ENCODE measurements at places on chromosomes 11 and 22.
A peak's percentile ranks its signal among the peaks of the same experiment; 100 is the strongest.

GRCh38 chr11:26162291-26162690, 169.6 kb upstream of the ANO3 start:
- no peak for DNase-seq

DNA sequence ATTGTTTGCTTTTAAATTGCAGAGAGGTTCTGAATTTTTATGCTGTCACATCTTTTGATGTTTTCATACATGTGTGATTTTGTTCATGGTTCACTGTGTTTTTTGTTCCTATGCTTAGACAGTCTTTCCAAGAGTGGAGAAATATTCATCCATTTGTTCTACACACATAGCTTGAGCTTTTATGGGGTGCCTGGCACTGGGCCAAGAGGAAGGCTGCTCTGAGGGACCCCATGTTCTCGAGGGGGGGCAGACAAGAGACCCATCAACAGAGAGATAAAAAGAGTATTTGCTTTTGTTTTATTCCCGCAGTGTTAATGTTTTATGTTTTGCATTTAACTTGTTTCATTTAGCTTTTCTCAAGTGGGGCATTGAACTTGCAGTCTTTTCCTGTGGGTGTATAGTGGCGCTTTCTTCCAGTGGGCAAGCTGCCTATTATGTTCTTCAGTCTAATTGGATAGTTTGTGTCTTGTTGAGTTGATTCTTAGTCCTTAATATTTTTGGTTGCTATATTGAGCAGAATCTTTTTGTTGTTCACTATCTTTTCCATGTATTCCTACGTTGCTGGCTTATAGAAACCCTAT, 57.7 kb downstream of the CABIN1 start:
- no peak for DNase-seq

GRCh38 chr11:129302386-129303101, 73.1 kb upstream of the BARX2 start:
- no peak for DNase-seq

DNA sequence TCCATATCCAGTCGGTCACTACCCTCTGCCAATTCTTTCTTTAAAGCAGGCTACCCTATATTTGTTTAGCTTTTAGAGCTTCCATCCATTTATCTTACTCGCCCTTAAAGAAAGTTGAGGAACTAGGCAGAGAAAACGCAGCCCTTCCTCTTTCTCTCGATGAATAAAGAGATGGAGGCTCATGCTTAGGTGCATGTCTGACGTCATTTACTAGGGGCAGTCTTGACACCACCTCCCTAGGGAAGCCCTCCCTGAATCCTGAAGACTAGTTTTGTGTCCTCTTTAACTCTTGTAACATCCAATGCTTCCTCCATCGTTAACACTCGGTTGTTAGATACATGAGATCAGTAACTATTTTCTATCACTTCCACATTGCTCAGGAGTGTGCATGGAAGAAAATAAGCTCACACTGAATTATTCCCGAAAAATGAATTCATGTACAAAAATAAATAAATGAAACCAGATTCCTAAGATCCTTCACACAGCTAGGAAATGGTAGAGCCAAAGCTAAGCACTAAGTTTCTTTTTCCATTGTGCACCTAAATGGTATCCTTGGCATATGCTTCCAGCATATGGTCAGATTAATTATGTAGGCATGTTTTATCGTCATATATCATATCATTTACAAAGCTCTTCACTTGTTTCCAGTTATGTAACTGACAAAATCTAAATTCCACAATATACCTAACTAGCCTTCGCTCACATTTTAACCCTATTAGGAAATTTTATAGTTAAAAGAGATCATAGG, 291.2 kb downstream of the OPCML start:
- no peak for DNase-seq

DNA sequence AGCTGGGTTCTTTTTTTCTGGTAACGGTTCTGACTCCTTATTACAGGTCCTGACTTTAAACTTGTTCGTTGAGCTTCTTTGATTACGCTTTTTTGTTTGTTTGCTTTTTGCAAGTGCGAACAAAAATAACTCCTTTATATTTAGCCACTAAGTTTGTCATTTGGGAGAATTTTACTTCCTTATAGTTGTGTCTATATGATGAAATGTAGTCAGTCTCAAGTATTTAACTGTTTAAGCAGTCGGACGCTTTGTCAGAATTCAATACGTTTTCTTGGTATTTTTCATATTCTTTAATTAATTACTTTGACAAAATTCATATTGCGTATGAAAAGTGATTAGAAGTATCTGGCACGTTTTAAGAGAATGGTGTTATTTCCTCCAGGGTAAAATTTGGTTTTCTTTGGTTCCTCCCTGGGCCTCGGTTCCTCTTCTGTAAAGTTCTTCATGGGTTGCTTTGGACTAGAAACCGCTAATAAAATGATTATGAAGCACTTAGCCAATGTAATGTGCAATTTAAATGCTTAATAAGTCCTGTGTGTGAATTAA, 1.3 kb downstream of the CBL start:
- no peak for DNase-seq

GRCh38 chr11:75576017-75576416, 14.0 kb downstream of the SERPINH1 start:
- DNase-seq, result no peak

DNA sequence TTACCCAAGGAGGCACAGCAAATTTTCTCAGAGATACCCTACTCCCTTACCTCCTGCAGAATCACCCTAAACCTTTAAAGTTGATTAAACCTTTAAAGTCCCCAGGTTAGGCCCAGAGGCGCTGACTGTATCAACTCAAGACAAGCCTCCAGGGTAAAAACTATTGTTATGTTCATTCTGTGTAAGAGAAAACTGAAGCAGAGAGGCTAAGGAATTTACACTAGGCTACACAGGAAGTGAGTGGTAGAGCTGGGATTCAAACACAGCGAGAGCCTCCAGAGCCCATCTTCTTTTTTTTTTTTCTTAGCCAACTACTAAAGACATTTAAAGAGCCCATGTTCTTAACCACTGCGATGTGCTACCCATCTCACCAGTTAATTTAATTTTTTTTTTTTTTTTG, 56.3 kb upstream of the GRK3 start:
- no peak for DNase-seq

DNA sequence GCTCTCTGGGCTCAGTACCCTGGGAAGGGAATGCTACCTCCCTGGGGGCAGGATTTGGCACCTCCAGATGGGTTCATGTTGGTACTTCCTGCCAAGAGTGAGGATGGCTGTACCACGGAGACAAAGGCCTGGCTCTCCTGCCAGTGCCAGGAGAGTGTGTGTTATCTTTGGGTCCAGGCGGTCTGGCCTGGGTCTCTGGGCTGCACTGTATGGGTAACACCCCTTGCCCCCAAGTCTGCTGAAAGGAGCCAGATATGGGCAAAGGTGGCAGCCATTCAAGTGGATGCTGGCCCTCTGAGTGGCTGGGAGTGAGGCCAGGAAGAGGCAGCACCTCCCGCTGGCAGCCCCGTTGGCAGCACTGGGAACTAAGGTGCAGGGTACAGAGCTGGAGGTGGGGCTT, 91.5 kb downstream of the NECTIN1 start:
- no peak for DNase-seq

- DNase-seq, result no peak
Observed at GRCh38 chr11:77089004-77089545, 13.6 kb upstream of the OMP start.

- DNase-seq, result peak; percentile 34
Observed at GRCh38 chr11:9575260-9576240, 2.1 kb downstream of the WEE1 start.

GRCh38 chr22:17807578-17808410, 33.5 kb upstream of the BID start:
- DNase-seq, result no peak

DNA sequence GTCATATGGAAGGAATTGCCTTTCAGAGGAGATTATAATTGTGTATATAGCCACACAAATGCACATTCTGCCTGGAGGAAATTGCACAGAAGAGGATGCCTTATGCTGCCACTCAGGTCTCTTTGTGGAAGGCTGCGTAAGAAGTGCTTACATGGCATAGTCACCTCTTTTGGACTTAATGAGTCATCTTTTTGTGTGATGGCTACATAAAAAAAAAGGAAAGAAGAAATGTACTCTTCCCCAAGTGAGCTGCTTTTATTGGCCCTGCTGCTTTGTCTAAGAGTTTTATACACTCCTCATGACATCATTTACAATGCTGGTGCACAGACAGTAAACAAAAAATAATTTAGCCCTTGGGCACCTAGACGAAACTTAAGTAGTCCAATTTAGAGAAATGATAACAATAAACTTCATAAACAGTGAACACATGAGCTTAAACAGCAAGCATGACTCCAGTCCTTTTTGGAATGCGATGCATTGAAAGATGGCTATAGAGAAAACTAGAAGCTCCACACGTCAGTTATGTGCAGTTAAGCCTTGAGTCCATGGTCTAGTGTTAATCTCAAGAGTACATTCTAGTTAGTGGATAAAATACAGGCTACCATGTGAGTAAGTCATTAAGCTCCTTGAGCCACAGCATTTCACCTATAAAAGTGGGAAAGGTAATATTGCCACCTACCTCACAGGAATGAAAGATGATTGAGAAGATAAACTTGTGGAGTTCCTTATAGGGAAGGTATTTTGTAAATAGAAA, 12.0 kb downstream of the CSTPP1 start:
- DNase-seq, result no peak

DNA sequence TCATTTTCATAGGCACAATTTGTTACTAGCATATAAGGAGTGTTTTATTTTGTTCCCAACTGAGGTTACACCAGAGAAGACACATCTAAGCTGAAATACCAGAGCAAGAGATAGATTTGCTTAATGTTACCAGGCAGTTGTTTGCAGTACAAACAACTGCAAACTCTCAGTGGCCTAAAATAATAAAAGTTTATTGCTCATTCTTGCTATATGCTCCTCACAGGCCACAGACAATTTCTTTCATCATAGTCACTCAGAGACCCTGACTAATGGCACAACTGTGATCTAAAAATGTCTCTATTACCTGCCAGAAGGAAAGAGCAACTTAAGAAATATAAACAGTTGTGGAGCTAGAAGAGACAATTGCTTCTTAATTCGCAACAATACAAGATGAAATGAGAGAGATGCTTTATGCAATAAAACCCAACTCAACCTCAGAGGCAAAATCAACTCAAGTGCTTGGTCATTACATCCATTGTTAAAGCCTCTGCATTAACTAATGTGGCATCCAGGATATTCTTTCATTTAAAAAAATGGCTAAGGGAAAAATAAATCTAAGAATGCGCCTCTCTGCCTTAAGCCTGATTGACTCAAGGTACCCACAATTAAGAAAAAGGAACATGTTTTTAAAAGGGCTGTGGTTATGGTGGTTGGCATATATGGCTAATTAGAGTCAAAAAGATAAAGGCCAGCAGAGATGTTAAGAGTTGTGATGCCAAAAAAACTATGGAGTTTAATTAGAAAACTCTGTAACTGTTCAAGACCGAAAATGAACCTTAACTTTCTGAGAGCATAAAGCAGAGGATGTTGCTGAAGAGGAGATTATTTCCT, 103.7 kb downstream of the CD44 start:
- no peak for DNase-seq

DNA sequence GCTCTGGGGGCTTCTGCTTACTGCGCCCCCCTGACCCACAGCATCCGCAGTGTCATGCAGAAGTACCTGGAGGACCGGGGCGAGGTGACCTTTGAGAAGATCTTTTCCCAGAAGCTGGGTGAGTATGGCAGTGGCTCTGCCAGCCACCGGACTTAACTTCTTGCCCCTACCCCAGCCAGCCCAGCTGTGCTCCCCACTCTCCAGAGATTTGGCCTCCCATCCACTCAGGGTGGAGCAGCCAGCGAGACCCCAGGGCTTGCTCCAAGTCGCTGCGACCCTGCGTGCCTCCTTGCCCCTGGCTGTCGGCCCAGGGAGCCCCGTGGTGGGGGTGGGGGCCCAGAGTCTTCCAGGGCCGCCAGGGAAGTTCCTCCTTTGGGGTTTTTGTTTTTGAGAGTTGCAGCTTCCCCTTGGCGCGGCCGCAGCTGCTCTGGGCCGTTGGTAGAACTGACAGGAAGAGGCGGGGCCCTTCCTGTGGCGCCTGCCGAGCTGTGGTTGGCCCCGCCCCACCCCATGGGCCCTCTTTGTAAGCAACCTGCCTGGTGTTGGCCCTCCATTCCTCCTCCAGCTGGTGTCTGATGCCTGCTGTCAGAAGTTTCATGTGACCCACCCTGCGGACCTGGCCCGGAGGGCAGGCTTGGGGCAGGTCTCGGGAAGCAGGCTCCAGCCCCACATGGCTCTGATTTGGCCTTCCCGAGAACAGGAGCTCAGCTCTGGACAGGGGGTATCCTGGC, 11.1 kb downstream of the GRK2 start:
- no peak for DNase-seq

DNA sequence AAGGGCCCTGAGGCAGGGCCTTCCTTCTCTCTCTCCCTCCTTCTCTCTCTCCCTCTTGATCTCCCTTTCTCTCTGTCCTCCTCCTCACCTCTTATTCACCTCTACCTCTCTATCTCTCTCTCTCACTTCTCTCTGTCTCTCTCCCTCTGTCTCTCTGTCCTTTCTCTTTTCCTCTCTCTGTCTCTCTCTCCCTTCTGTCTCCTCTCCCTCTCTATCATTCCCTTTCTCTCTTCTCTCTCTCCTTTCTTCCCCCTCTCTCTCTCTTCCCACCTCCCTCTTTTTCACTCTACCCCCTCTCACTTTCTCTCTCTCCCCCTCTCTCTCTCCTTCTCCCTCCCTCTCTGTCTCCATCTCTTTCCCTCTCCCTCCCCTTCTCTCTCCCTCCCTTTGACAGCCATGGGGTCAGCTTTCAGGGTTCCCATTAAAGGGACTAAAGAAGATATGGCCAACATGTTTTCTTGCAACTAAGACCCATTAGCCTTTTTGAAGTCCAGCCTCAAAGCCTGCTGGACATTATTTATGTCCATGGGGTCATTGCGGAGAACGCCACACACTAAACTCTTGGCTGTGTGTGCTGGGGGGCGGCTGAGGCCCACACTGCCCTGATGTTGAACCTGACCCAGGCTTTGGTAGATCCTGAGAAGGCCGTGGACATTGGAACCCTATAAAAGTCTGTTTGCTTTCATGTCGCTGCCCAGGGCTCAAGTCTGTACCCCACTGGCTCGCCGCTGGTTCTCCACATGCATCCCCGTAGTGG, 15.0 kb downstream of the ANO1 start:
- DNase-seq, result no peak

DNA sequence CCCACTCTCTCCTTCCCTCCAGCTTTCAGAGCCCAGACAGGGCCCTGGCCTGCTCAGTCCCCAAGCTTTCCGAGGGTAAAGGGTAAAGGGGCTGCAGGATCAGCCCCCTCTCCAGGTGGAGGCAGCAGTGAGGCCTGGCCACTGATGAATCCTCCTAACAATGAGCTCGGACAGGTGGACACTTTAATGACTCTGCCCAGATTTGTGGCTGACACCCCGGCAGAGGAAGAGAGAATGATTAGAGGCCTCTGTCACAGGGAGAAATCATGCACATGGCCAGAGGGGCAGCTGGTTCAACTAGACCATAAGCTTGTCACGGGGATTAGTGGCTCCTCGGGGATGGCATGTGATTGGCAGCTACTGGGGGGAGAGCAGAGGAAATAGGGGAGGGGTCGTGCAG, 587.5 kb upstream of the B3GAT1 start:
- DNase-seq, result no peak

- no peak for DNase-seq
Observed at GRCh38 chr11:111429066-111429506, 50.0 kb upstream of the POU2AF1 start.

DNA sequence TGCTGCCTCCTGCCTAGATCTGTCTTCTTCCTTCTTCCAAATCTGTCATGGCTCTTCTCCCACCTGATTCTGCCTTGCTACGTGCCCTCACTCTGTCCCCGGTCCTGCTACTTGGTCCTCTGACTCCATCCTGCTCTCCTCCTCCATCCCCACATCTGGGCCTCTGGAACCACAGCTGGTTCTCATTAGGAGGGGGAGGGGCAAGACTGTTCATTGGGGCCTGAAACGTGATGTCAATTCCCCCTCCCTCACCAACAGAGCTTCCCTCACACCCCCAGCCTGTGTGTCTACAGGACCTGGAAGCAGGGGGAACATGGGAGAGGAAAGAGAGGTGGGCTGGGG, 9.1 kb downstream of the DCHS1 start:
- no peak for DNase-seq
